ENCODE measurements at places on chromosomes 13 and 19.

DNA sequence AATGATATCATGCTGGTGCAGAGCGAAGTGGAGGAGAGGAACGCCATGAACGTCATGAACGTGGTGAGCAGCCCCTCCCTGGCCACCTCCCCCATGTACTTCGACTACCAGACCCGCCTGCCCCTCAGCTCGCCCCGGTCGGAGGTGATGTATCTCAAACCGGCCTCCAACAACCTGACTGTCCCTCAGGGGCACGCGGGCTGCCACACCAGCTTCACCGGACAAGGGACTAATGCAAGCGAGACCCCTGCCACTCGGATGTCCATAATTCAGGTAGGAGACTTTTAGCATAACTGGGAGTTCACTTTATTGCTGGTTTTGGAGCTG lies 3.3 kb downstream of the PCDH17 start:
- no peak for DNase-seq

DNA sequence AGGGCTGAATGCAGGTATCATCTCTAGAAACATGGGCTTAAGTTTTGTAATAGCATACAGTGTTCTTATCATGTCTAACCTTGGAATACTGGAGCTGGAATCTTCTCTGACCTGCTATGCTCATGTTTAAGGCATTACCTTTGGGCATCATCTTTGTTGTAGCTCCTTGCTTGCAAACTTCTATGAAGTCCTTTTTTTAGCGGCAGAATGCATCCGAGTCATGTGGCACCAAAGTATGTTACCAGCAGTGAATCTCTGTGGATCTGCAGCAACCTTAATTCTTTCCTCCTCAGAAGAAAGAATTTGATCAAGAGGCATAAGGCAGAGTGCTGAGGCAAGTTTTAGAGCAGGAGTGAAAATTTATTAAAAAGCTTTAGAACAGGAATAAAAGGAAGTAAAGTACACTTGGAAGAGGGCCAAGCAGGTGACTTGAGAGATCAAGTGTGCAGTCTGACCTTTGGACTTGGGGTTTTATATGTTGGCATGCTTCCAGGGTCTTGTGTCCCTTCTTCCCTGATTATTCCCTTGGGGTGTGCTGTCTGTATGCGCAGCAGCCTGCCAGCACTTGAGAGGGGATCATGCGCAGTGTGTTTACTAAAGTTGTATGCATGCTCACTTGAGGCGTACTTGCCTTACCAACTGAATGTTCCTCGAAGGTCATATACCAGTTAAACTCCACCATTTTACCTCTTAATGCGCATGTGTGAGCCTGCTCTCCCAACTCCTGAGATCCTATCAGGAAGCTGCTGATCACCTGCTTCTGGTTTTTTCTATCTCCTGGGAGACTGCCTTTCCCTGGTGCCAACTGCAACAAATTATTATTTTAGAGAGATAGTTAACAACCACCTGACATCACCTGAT lies 115.5 kb downstream of the LACC1 start:
- no peak for DNase-seq

GRCh38 chr19:40742477-40742876 lies 7.8 kb downstream of the ACTMAP start:
- no peak for DNase-seq

- no peak for DNase-seq
Observed at GRCh38 chr13:97011446-97012131, 17.3 kb upstream of the OXGR1 start.

All from stimulated activated CD8-positive, alpha-beta memory T cell treated with anti-CD3 and anti-CD28 coated beads, Interleukin-15, amount 100 ng/mL, for 24 hours (primary cell).